ENCODE measurements at places on chromosomes 1 and 21.
A peak's percentile ranks its signal among the peaks of the same experiment; 100 is the strongest.

GRCh38 chr1:11858968-11859871, 475 bp upstream of the NPPB start:
- peak; percentile 80 for DNase-seq

DNA sequence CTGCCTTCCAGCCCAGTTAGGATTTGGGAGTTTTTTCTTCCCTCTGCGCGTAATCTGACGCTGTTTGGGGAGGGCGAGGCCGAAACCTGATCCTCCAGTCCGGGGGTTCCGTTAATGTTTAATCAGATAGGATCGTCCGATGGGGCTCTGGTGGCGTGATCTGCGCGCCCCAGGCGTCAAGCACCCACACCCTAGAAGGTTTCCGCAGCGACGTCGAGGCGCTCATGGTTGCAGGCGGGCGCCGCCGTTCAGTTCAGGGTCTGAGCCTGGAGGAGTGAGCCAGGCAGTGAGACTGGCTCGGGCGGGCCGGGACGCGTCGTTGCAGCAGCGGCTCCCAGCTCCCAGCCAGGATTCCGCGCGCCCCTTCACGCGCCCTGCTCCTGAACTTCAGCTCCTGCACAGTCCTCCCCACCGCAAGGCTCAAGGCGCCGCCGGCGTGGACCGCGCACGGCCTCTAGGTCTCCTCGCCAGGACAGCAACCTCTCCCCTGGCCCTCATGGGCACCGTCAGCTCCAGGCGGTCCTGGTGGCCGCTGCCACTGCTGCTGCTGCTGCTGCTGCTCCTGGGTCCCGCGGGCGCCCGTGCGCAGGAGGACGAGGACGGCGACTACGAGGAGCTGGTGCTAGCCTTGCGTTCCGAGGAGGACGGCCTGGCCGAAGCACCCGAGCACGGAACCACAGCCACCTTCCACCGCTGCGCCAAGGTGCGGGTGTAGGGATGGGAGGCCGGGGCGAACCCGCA, at the start of gene PCSK9:
TSS of gene PCSK9 (plus strand) at position 207 of the 741 bp plus-strand sequence. CDS start at position 497, 290 bp downstream.
- no peak for DNase-seq

- peak; percentile 2 for DNase-seq
Measured at GRCh38 chr1:197614916-197615692, 160.2 kb downstream of the DENND1B start.

- no peak for DNase-seq
Measured at GRCh38 chr1:64472040-64472376, 2.1 kb downstream of the CACHD1 start.

DNA sequence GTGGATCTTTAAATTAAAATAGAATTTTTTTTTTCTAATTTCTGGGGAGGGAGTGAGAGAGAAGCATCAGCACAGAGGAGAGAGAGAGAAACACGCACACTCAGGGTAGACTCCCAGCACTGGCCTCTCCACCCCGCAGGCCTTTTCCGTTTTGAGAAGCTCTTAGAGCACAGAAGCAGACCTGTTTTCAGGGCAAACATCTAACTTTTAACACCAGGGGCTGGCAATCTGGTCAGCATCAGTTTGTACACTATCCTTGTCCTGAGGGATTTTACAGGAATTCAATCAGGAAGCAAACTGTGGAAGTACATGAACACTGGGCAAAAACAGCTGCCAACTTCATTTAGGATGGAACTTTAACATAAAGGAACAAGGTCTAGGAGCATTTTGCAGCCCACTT, 117.9 kb upstream of the ESRRG start:
- no peak for DNase-seq

DNA sequence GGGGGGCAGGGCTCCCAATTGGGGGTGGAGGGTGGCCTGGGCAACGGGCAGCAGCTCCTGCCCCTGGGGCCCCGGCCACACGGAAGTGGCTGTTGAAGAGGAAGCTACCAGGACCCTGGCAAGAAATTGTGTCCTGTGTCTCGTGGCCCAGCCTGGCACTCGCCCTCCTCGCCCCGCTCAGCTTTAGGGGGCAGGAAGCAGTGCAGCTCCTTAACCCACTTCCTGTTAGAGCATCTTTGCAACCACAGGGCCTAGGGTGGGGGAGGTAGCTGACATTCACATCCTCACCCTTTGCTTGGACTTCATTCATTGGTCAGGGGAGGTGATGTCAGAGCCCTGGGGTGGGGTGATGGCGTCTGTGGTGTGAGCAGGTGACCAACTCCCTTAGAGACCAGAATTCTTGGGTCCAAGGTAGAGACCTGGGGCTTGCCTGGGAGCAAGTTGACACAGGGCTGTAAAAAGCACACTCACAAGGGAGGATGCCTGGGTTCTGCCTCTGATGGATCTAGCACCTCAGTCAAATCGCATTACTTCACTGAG, at the start of gene ARHGAP30:
TSS of gene ARHGAP30 (minus strand) at position 161 of the 540 bp plus-strand sequence. CDS start 267 bp downstream, outside the sequence.
- no peak for DNase-seq

Data from HTR-8/SVneo (cell line).